ENCODE measurements at places on chromosomes 1 and 21.

GRCh38 chr21:40719615-40720014 is 127.3 kb downstream of the DSCAM start:
- DNase-seq, result no peak

DNA sequence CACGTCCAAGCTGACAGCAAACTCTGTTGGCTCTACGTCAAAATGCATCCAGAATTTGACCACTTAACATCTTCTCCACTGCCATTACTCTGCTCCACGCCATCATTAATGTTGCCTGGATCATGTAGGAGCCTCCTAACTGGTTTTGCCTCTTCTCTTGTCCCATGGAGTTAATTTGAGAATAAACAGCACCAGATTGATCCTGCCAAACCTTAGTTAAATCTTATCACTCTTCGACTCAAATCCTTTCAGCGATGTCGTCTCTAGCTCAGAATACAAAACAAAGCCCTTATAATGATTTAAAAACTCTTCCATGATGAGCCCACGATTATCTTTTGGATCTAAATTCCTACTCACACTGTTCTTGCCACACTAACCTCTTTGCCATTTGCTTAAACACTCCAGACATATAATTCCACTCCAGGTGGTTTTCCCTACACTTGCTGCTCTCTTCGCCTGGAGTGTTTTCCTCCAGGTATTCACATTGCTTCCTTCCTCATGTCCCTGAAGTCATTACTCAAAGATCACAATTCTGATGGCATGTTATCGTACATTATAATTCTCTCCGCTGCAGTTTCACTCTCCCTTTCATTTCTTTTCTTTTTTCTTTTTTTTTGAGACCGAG is 90.7 kb upstream of the KCNK2 start:
- no peak for DNase-seq

DNA sequence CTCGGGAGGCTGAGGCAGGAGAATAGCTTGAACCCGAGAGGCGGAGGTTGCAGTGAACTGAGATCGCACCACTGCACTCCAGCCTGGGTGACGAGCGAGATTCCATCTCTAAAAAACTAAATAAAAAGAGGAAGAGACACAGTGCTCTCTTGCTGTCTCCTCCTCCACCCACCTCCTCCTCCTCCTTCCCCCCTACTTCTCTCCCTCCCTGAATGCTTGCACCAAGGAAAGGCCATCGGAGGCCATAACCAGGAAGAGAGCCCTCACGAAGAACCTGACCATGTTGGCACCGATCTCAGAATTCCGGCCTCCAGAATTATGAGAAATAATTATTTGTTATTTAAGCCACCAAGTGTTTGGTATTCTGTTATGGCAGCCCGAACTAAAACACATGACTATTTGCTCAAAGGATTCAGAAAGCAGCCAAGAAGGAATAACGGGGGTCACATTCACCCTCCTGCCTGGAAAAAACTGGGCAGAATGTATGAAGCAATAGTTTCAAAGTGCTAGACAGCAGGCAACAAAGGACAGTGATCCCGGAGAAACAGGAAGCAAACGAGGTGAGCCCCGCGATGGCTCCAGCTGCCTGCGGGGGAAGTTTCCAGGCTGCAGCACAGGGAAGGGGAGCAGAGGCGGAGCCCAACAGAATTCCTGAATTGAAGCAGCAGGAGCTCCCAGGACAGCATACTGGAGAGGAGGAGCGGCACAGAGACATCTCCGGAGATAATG is 35.8 kb downstream of the LDLRAD1 start:
- peak; percentile 48 for DNase-seq

DNA sequence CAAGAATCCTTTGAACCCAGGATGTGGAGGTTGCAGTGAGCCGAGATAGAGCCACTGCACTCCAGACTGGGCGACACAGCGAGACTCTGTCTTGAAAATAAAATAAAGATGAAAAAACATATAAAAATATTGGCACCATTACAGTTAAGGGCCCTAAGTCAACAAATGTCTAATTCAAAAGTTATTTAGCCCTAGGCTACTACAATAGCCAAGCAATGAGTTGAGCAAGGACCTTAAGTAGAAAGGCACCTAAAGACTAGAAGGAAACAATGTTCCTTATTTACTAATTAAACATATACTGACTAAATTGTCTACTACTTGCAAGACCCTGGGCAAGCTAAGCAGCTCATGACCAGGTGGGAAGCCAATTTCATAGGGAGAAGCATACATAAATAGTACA is 4.1 kb downstream of the PIK3R3 start:
- peak; percentile 72 for DNase-seq

DNA sequence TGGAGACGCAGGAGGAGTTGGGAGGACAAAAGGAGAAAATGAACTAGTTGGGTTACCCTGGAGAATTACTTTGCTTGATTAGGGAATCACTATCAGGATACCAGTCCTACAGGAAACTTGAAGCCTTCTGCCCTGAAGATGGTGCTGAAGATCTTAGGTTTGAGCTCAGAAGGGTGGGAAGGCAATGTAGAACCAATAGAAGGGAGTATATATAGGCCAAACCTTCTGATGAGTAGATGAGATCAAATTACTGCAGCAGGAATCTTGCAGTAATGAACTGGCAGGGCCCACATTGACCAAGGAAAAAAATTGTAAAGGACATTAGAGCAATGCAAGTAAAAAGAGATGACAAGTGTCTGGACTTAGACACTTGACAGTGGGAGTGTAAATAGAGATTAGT is 116.3 kb upstream of the CACYBP start:
- peak; percentile 25 for DNase-seq

- peak; percentile 24 for DNase-seq
Measured at GRCh38 chr1:18581420-18581880, 49.2 kb upstream of the PAX7 start.

- DNase-seq, result no peak
Measured at GRCh38 chr1:162113419-162113818, 43.9 kb downstream of the NOS1AP start.

DNA sequence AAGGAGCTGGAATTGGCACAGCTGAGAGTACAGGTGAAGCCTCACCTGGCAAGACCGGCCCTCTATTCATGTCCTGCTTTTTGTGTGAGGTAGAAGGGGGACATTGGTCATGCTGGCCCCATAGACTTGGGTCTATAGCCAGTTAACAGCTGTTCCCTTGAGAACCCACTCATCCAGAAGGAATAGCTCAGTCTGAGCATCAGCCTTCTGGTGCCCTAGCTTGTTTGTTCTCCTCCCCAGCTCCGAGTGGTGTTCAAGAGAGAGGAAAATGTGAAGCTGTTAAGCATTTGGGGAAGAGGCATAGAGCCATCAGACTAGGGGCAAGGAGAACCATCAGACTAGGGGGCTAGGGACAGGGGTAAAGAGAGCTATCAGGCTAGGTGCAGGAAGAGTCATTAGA is 290.9 kb downstream of the SIPA1L2 start:
- no peak for DNase-seq

- no peak for DNase-seq
Measured at GRCh38 chr1:236287757-236288619, 6.2 kb upstream of the ERO1B start.

- DNase-seq, result no peak
Measured at GRCh38 chr1:110048923-110049601, 14.6 kb downstream of the STRIP1 start.

GRCh38 chr1:40861224-40862003 is 749 bp downstream of the CITED4 start:
- DNase-seq, result peak; percentile 74

DNA sequence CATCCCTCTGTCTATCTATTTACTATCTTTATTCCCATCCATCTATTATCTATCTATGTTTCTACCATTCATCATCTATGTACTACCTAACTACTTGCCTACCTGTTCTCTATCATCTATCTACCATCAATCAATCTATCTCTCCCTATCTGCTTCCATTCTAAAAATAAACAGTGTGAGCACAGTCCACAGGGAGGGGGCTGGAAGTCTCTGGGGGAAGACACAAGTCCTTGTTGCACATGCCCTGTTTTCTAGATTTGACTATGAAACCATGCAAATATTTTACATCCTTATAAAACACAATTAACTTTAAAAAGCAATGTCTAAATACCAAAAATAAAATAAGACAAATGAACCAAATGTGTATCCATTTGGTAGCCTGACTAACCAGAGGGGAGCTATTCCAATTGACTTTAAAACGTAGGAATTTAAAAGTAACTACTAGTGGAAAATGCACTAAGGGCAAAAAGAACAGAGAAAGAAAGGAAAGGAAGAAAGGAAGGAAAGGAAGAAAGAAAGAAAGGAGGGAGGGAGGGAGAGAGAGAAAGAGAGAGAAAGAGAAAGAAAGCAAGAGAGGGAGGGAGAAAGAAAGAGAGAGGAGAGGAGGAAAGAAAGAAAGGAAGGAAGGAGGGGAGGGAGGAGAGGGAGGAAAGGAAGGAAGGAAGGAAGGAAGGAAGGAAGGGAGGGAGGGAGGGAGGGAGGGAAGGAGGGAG is 13.6 kb upstream of the RIPK4 start:
- DNase-seq, result no peak

DNA sequence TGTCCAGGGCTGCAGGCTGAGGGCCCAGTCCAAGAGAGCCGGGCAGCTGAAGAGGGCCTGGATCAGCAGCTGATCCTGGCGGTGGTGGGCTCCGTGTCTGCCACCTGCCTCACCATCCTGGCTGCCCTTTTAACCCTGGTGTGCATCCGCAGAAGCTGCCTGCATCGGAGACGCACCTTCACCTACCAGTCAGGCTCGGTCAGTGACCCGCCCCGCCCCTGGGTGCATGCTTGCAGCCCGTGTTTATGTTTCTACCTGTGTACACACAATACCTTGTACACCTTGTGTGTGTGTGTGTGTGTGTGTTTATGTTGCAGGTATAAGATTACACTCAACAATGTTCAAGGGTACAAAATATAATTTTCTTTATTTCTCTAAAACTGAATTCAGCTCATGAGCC is 13.0 kb downstream of the TIE1 start:
- DNase-seq, result no peak

- no peak for DNase-seq
Measured at GRCh38 chr1:25613091-25613490, 3.5 kb upstream of the MAN1C1 start.

DNA sequence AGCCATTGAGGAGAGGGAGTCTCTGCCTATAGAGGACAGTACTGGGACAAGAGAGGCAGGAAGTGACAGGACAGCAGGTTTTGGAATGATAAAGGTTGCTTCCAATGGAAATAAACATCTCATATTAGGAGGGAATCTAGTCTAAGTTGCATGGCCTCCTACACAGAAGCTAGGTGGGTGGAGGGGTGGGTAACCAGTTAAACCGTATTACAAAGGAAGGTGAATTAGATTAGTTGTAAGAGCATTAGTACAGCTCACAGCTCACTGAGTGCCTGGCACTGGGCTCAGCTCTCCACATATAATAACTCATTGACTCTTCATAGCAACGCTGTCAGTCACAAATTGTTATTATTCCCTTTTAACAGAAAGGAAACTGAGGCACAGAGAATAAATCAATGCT is 468.1 kb downstream of the PTPRU start:
- no peak for DNase-seq

GRCh38 chr1:186476264-186477040 is 15.5 kb upstream of the PDC start:
- peak; percentile 28 for DNase-seq
